NCI-H524 (cell line): ENCODE measurements at places on chromosomes 13 and 19.

DNA sequence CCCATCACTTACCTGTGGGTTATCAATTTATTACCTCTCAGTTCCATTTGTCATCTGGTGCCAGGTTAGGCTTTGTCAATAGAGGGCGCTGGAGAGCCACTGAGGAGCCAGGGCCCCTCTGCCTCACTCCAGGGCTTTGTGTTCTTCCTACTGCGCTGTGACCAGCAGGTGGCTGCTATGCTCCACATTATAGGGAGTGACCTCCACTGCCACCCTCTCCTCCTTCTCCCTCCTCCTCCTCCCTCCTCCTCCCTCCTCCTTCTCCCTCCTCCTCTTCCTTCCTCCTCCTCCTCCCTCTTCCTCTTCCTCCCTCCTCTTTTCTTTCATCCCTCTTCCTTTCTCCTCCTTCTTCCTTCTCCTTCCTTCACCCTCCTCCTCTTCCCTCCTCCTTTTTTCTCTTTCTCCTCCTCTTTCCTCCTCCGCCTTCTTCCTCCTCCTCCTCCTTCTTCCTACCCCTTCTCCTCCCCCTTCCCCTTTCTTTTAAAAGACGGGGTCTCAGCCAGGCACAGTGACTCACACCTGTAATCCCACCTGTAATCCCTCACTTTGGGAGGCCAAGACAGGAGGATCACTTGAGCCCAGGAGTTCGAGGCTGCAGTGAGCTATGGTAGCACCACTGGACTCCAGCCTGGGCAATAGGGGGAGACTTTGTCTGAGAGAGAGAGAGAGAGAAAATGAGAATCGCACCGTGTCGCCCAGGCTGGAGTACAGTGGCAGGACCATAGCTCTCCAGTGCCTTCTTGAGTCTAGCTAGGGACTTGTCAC, 10.3 kb upstream of the ZBTB32 start:
- peak; percentile 78 for DNase-seq

GRCh38 chr19:56712611-56713276, 41.2 kb upstream of the ZNF835 start:
- DNase-seq, result peak; percentile 6

DNA sequence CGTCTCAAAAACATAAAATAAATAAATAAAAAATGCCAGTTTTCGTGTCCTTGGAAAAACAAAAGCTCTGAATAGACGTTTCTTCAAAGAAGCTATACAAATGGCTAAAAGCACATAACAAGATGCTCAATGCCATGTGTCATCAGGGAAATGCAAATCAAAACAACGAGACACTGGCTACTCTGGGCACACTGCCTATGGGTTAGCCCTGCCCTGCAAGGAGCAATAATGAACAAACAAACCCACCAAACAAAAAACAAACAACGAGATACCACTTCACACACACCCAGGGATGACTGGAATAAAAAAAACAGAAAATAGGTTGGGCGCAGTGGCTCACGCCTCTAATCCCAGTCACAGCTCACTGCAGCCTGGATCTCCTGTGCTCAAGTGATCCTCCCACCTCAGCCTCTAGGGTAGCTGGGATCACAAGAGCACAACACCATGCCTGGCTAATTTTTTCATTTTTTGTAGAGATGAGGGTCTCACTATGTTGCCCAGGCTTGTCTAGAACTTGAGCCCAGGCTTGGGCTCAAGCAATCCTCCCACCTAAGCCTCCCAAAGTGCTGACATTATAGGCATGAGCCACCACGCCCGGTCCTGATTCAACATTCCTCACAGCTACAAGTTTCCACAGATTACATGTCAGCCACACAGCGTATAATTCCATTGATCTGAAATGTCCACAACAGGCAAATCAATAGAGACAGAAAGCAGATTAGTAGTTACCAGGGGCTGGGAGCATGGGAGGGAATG, 15.5 kb upstream of the ISYNA1 start:
- no peak for DNase-seq

GRCh38 chr13:50626101-50626547, 217.4 kb downstream of the DLEU7 start:
- no peak for DNase-seq

- DNase-seq, result no peak
Measured at GRCh38 chr19:51258165-51259160, 7.6 kb downstream of the SIGLECL1 start.

DNA sequence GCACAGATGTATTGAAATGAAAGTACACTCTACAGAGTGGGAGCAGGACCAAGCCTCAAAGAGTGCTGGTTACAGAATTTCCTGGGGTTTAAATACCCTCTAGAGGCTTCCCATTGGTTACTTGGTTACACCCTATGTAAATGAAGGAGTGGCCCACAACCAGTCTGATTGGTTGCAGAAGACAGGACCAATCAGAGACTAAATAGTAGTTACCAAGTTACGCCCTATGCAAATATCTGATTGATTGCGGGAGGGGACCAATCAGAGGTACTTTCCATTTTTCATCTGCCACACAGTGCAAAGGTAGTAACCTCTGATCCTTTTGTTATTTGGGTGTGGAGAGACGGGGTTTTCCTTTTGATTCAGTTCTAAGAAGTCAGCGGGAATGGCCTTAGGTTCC, 5.5 kb upstream of the ZFP82 start:
- DNase-seq, result no peak

DNA sequence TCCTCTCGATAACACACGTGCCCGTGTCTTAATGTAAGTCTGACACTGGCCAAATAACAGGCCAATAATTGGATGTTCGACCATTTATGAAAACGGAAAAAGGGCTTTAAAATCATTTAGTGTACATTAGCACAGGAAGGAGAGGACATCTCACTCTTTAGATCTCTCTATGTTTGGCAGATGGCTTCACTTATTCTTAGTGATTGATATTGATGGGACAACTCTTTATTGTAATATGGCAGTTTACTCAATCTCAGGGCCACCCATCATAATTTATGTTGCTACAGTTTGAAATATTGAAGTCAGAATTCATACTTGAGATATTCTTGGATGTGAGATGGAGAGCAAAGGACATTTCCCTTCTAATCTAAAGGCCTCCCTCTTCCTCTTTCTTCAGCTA, 430.7 kb upstream of the ARGLU1 start:
- no peak for DNase-seq

DNA sequence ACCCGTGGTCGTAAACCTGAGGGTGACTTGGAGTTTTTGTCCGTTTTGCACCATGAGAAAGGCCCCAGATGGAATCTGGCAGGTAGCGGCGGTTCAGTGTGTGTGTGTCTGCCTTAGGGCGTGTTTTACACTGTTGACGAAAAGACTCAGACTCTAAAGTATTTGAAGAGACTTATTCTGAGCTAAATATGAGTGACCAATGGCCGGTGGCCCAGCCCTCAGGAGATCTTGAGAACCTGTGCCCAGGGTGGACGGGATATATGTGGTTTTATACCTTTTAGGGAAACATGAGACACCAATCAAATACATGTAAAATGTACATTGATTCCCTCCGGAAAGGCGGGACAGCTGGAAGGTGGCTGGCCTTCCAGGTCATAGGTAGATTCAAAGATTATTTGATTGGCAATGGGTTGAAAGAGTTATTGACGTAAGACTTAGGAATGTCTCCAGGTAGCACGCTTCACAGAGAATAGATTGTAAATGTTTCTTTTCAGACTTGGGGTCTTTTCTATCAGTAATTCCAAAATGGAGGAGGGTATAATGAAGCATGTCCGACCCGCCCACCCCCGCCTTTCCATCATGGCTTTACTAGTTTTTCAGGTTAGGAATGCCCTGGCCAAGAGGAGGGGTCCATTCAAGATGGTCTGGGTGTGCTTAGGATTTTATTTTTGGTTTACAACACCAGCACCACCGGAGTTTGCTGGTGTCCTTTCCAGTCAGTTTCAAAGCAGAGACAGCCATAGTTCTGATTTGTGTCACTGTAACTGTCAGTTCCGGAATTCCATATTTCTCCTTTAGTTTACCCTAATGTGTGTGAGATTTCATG, 1.0 kb upstream of the ZNF529 start:
- no peak for DNase-seq

DNA sequence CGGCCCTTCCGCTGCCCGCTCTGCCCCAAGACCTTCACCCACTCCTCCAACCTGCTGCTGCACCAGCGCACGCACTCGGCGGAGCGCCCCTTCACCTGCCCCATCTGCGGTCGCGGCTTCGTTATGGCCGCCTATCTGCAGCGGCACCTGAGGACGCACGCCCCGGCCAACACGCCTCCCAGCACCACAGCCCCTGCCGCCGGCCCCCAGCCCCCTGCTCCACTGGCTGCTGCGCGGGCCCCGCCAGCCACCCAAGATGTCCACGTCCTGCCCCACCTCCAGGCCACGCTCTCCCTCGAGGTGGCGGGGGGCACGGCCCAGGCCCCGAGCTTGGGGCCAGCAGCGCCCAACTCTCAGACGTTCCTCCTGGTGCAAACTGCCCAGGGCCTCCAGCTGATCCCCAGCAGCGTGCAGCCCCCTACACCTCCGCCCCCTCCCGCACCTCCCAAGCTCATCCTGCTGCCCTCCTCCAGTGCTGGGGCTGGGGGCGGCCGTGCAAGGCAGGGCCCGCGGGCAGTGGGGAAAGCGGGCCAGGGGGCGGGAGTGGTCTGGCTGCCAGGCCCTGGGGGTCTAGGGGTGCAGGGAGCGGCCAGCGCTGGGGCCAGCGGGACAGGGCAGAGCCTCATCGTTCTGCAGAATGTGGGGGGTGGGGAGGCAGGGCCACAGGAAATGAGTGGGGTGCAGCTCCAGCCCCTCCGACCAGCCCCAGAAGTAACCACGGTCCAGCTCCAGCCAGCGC, 1.9 kb upstream of the NAT14 start:
- DNase-seq, result no peak

GRCh38 chr19:16327911-16328823, 3.5 kb downstream of the KLF2 start:
- no peak for DNase-seq

DNA sequence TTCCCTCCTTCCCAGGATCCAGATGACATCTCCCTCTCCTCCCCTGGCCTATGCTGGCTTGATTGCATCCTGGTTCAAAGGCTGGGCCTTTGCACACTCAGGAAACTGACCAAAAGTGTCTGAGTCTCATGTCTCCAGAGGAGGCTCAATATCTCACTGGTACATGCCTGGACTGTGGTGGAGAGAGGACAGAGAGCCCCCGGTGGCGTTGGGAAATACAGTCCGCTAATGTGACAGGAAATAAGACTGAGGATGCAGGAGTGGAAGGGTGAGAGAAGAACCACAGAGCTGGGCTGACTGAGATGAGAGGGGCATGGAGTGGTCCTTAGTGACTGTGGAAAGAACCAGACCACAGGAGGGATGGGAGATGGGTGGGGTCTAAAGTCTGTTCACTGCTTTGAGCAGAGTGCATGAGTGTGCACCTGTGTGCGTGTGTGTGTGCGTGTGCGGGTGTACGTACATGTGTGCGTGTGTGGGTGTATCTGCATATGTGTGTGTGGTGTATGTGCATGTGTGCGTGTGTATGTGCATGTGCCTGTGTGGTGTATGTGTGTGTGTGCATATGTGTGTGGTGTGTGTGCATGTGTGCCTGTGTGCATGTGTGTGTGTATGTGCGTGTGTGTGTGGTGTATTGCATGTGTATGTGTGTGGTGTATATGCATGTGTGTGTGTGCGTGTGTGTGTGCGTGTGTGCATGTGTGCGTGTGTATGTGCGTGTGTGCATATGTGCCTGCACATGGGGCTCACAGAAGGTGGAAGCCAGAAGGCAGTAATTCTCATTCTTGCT, 1.9 kb downstream of the SIGLEC5 start:
- no peak for DNase-seq

GRCh38 chr13:97567510-97568243, 133.7 kb downstream of the RAP2A start:
- no peak for DNase-seq

- DNase-seq, result peak; percentile 87
Measured at GRCh38 chr13:71242201-71242600, 624.8 kb downstream of the DACH1 start.
